ENCODE measurements at places on chromosomes 6 and 20. TPM values are rescaled to one million over a fixed set of nuclear protein-coding genes. Genes with fewer than 3 reads are reported as not detected.

SLC35B3 gene
- 12.6 TPM for polyA plus RNA-seq

CD40 gene
- 14.9 TPM for polyA plus RNA-seq

PRR18 gene
- 0.01 TPM for polyA plus RNA-seq

ADGB gene
- polyA plus RNA-seq = not detected

SIRPB1 gene
- polyA plus RNA-seq = 2.1 TPM

FILIP1 gene
- not detected for polyA plus RNA-seq

SLC44A4 gene
- polyA plus RNA-seq = not detected

KCNB1 gene
- polyA plus RNA-seq = 0.01 TPM

SUPT3H gene
- 6.1 TPM for polyA plus RNA-seq

BNIP5 gene
- not detected for polyA plus RNA-seq

CLPSL1 gene
- polyA plus RNA-seq = not detected

CST3 gene
- 340 TPM for polyA plus RNA-seq

TOX2 gene
- polyA plus RNA-seq = 0.96 TPM

PCSK2 gene
- not detected for polyA plus RNA-seq

MYLK2 gene
- 0.06 TPM for polyA plus RNA-seq

PTCHD4 gene
- 0.87 TPM for polyA plus RNA-seq

NKX2-4 gene
- polyA plus RNA-seq = not detected

Measured in mammary epithelial cell (primary cell).